RPMI7951 (cell line): ENCODE measurements at places on chromosomes 6 and 20. TPM values are rescaled to one million over a fixed set of nuclear protein-coding genes. Genes with fewer than 3 reads are reported as not detected.
A peak's percentile ranks its signal among the peaks of the same experiment; 100 is the strongest.

The FAM209B gene
- total RNA-seq, result not detected in 2 replicates

The SPATA25 gene
- 0.98 TPM in 1 of 2 replicates, not detected in the other for total RNA-seq

The CYP39A1 gene
- total RNA-seq, result 1.8 and 2.3 TPM in 2 replicates

DNA sequence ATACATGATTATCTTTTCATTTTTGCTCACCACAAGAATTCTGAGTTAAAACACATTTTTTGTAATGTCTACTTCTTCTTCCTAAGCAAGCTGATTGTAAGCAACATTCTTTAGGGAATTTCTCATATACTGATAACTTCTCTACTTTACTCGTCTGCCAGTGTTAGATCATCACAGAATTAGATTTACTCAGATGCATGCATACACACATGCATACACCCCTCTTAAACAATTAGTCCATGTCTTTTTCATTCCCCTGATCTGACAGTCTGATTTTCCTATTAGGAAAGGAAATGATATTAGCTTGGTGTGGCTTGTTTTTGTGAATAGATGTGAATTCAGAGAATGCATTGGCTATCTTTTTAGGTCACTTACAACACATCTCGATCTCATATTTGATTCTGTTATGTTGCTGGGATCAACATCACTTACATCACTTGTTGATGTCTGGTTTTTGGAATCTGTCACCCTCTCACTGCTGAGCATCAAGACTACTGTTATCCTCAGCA lies 91.4 kb downstream of the FIG4 start:
- no peak for DNase-seq

- no peak for DNase-seq
These were observed 24.8 kb upstream of the PBOV1 start for GRCh38 chr6:138242987-138243592.

- no peak for DNase-seq
These were observed 16.8 kb downstream of the IL22RA2 start for GRCh38 chr6:137156650-137157049.

DNA sequence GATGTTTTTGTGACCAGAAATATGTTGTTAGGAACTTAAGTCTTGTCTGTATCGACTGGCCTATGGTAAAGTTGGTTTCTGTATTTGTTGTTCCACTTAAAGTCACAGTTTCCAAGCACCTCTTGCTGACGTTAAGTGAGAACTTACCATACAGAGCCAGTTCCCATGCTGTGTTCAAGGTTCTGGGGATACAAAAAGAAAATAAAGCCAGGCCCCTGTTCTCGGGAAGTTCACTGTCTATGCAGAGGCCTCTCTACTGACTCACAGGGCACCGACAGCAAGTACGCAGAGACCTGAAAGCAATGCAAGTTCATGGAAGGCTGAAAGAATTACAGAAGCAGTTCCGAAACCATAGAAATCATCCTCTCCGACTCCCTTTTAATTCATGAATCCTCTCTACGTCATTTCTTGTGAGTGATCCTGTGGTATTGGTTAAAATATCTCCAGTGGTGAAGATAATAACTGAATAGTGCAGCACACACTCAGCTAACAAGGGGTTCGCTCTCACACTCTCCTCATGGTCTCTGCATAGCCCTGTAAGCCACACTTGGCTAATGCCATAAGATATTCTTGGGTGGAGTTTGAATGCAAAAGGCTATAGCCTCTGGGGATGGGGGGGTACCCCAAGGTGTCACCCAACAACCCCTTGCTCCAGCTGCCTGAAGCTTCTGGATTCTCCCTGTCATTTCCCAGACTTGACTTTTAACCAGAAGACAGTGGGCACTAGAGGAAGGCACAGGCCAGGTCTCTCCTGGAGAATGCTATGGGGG lies 91.2 kb upstream of the EXOC2 start:
- DNase-seq, result no peak

DNA sequence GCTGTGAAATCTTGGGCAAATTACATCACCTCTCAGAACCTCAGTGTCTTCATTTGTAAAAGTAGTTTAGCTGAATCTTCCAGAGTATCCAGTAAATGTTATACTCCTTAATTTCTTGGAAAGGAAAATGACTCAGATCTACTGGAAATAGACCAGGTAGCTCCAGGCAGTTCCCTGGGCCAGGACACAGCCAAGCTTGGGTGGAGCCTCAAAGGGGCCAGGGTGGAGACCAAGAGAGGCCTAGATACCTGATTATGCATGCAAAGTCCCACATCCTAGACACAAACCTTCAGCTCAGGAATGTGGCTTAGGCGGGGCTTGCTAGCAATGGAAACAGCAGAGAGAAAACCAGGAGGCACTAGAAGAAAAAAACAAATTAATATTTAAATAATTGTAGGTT lies 272.8 kb downstream of the MAFB start:
- DNase-seq, result peak; percentile 59

DNA sequence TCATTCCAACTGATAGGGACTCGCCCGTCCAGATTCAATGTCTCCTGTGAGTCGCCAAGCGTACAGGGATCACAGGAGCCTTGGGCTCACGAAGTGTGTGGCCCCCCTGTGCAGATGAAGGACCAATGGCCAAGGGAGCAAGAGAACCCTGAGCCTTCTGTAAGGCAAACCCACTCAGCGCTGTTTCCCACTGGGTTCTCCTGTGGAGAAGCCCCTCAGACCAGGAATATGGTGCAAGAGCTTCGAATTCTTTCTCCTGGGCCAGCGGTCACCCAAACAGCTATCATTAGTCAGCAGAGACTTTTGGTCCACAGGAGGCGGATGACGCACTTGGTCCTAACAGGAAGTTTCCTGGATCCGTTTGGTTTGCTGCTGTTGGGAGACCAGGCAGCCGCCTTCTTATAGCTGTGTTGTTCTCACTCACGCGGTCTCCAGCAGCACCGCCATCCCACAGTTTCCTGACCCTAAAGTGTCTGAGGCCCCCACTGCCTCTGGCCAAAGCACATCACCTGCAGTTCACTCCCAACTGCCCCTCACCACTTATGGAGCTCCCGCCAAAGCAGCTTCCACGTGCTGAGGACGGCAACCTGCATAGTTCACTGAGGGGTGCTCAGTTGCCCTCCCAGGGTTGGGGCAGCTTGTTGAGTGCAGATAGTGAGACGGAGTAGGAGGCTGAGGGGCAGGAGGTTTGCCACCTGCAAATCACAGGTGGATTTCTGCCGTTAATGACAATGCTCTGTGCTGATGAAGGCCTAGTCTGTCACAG lies 268.6 kb downstream of the ERMARD start:
- DNase-seq, result peak; percentile 74

GRCh38 chr6:116111552-116112528 lies 11.2 kb downstream of the NT5DC1 start:
- DNase-seq, result peak; percentile 36

DNA sequence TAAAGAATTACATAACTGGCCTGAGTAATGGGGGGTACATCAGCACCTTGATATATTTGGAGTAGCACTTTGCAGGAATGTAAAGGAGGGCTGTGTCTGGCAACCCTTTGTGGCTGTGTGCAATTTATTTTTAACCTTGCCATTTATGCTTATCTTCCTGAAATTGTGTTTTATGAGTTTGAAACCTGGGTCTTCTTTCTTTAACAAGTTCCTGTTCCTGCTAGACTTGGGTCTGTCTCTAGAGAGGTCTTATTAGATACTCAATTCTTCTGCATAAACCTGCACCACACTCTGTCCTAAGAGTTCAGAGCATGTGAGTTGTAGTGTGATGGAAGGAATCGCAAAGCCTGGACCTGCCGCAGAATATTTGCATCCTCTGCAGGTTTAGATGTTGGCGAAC lies 181.0 kb downstream of the JARID2 start:
- DNase-seq, result no peak

GRCh38 chr6:168442646-168443045 lies 1.7 kb downstream of the SMOC2 start:
- DNase-seq, result no peak

DNA sequence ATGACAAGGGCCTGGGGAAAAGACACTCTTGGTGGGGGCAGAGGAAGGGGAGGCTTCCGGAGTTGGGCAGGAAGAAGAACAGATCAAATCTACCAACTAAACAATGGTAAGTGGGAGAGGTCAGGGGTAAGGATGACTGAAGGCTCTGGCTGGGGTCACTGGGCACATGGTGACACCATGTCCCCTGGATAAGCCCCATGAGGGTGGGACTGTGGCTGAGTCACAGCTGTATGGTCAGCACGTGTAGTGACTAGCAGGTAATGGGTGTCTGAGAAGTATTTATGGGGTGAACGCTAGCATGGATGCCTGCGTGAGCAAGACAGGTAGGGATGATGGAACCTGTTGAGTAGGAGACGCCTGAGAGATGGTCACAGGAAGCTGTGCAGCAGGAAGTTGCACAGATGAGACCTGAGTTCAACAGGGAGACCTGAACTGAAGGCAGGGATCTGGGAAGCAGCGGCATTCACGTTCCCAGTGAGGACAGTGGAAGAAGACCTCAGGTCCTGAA lies 64.5 kb upstream of the SNX9 start:
- DNase-seq, result no peak

DNA sequence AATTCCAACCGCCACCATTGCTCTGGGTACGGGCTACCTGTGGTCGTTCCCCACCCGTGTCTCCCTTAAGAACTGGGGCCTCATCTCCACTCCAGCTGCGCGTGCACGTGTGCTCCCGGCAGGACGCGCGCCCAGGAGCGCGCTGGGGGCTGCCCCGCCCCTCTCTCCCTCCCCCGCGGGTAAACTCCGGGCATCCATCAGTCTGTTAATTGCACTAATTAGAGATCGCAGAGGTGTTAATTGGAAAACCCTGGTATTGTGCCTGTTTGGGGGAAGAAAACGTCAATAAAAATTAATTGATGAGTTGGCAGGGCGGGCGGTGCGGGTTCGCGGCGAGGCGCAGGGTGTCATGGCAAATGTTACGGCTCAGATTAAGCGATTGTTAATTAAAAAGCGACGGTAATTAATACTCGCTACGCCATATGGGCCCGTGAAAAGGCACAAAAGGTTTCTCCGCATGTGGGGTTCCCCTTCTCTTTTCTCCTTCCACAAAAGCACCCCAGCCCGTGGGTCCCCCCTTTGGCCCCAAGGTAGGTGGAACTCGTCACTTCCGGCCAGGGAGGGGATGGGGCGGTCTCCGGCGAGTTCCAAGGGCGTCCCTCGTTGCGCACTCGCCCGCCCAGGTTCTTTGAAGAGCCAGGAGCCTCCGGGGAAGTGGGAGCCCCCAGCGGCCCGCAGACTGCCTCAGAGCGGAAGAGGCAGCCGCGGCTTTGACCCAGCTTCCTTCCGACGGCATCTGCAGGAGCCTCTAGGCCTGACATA lies 14.4 kb downstream of the FOXP4 start:
- peak; percentile 65 for DNase-seq

- peak; percentile 23 for DNase-seq
These were observed 70.2 kb downstream of the RCAN2 start for GRCh38 chr6:46420921-46421638.

DNA sequence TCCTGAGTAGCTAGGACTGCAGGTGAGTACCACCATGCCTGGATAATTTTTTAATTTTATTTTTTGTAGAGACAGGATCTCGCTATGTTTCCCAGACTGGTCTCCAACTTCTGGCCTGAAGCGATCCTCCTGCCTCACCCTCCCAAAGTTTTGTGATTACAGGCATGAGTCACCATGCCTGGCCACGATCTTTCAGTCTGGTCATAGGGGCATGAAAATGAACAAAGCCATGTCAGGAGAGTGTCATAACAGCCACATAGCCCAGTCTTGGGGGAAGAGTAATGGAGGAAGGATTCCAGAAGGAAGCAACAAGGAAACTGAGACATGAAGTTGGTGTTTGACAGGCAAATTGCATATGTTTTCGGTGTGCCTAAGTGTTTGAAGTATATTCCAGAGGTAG lies 17.0 kb upstream of the SNX3 start:
- peak; percentile 44 for DNase-seq

DNA sequence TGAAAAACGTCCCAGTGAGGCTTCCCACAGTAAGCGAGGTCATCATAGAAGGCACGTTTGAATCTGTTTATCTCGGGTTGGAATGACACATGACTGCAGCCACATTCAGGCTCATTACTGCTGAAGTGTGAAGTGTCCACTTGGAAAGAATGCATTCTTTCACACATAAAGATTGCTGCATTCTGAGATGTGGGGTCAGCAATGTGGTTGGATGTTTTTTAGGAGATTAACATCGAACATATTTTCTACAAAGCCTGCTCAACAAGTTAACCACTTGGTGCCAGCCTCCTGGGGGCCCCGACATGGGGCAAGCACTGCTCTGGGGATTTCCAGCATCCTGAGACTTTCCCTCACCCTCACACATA lies 79.9 kb downstream of the BMP6 start:
- no peak for DNase-seq

GRCh38 chr6:160791981-160792418 lies 90.0 kb downstream of the PLG start:
- DNase-seq, result no peak

DNA sequence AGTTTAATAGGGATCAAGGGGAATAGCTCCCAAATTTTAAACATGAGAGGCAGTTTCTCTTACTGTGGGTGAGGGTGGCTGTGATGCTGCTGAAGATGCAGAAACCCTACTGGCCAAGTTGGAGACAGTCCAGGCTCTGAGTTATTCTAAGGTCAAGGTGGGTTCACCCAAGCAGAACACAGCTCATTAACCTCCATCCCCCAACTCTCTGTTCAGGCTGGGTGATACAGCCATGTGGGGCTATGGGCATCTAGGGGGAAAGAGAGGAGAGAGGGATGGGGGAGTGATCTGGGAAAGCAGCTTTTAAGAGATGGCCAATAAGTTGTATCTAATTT lies 18.9 kb upstream of the TRAM2 start:
- DNase-seq, result no peak

GRCh38 chr6:29424575-29424974 lies 9.8 kb downstream of the OR12D1 start:
- no peak for DNase-seq

GRCh38 chr20:34215711-34216381 lies 25.4 kb upstream of the ASIP start:
- peak; percentile 84 for DNase-seq

- no peak for DNase-seq
These were observed 419.5 kb downstream of the CD83 start for GRCh38 chr6:14537030-14537429.

DNA sequence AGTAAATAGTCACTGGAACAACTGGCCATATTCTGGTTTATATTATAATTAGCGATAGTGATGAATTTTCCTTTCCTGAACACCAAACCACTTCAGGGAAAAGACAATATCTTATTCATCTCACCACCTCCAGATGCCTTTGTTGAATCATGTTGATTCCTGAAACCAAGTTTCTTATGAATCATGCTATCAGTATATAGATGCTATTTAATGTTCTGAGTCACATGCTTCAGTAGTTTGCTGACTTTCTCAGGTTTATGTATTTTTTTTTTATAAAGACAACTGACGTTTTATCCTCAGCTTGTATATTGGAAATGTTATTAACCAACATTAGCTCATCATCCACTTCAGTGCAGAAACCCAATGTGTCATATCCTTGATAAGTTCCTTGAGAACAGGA lies 710.2 kb upstream of the POU3F2 start:
- DNase-seq, result no peak

DNA sequence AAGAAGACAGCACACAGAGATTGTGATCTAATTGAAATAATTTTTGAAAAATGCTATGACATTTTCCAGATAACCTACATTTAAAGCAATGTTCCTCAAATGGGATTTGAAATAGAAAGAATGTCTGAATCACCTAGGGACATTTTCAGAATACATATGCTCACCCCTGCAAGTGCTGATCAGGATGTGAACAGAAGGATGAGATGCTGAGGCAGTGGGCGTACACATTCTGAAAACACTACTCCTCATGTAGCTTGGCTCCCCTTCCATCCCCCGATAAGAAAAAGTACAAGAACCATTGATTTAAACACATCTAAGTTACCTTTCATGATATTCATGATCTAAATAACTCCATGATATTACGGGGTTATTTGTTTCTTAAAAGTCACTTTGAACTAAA lies 29.9 kb upstream of the HINT3 start:
- DNase-seq, result no peak
